ENCODE measurements at places on chromosomes 13 and 19.

GRCh38 chr13:26377038-26377437 is 123.1 kb downstream of the CDK8 start:
- peak; percentile 76 for DNase-seq

GRCh38 chr19:54407780-54408179 is 7.5 kb upstream of the TTYH1 start:
- DNase-seq, result no peak

- no peak for DNase-seq
These were observed 310.6 kb downstream of the DCT start for GRCh38 chr13:94168783-94169453.

DNA sequence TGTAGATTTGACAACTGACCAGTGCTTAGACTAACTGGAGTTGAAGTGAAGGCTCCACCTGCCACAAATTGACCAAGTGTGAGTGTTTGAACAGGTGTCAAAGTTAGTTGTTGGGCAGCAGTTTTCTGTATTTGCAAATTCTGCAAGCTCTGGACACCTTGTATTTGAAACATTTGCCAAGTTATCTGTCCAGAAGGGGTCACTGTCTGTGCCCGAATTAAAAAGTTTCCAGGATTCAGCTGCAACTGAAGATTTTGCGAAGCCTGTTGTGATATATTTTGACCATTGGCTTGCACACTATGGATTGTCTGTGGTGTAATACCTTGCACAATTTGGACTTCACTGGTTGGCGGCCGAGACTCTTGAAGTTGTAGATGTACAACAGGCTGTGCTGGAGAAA is 1690.7 kb downstream of the SLITRK5 start:
- DNase-seq, result peak; percentile 17

DNA sequence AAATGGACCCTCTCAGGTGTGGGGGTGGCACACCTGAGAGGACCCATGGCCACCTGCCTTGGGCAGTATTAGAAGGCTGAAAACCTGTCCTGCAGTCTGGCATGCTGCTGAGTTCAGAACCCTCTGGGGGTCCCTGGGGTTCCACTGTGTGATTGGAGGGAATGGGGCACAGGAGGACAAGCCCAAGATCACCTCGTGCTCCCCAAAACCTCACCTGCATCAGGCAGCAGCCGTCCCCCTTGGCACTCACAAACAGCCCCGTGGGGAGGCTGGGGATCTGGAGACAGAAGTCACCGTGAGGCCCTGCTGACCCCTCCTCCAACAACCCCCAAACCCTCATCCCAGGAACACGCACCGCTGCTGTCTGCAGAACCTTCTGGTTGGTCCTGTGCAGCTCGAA is 14.5 kb downstream of the F2RL3 start:
- DNase-seq, result no peak

Data from NCI-H69 (cell line).